CD4-positive, alpha-beta T cell (primary cell): ENCODE measurements at places on chromosomes 2 and 18.

GRCh38 chr2:6773007-6773693 lies 92.6 kb downstream of the CMPK2 start:
- peak; percentile 56 for DNase-seq
- no peak overlapping the region for H3K27ac ChIP-seq
- peaks cover 8% of the 10 kb centered on the region for H3K27me3 ChIP-seq
- no peak overlapping the region for H3K4me3 ChIP-seq

GRCh38 chr18:45962866-45963265 lies 4.3 kb downstream of the EPG5 start:
- no peak overlapping the region for H3K4me3 ChIP-seq
- H3K27me3 ChIP-seq = no peaks in the 10 kb centered on the region
- H3K27ac ChIP-seq = peak overlapping the region; percentile 48
- peaks cover 60% of the 10 kb centered on the region for H3K4me1 ChIP-seq

GRCh38 chr2:425947-426346 lies 138.1 kb upstream of the ALKAL2 start:
- H3K4me3 ChIP-seq = no peak overlapping the region
- no peak overlapping the region for H3K27ac ChIP-seq
- no peaks in the 10 kb centered on the region for H3K36me3 ChIP-seq
- no peaks in the 10 kb centered on the region for H3K27me3 ChIP-seq
- DNase-seq = no peak

- H3K4me3 ChIP-seq = no peak overlapping the region
- DNase-seq = no peak
- H3K27ac ChIP-seq = no peak overlapping the region
- peaks cover 3% of the 10 kb centered on the region for H3K4me1 ChIP-seq
- H3K36me3 ChIP-seq = no peaks in the 10 kb centered on the region
These were observed 16.7 kb upstream of the LYPD6B start for GRCh38 chr2:149021761-149022160.

DNA sequence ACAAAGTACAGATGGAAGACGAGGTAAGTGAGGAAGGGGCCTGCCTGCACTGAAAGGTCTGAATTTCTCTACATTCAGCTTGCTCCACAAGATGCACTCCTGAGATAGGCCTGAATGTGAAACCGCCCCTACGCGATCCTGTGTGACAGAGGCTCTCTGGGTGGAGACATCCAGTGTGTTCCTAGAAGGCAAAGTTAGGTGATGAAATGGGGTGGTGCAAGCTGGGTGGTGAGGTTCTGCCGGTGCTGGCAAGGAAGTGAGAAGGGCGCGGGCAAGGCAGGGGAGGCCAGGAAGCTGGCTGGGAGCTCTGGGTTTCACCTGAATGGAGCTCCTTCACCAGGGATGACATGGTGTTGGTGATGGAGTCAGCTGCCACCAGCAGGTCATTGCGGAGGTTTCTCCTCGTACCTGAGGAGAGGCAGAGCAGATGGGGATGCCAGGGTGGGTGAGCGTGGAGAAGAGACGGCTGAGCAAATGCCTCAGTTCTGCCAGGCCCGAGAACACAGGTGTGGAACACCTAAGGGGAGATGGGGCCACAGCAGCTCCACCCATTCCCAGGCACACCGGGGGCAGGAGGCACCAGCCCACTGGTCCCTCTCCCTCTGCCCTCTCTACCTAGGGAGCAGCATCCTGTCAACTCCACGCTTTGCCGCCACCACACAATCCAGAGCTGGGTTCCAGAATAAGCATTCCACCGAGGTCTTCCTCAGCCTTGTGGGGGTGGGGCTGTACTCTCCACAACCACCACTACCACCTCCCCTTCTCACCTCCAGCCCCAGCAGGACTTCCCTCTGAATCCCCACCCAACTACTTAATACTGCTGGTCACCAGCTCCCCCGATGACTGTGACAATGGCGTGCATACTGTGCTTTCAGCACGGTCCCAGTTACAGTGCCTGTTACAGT lies 45.5 kb upstream of the DNMT3A start:
- DNase-seq = no peak
- peaks cover 3% of the 10 kb centered on the region for H3K4me1 ChIP-seq
- no peaks in the 10 kb centered on the region for H3K27me3 ChIP-seq
- H3K4me3 ChIP-seq = no peak overlapping the region

- no peak for DNase-seq
- H3K36me3 ChIP-seq = no peaks in the 10 kb centered on the region
These were observed 34.0 kb downstream of the EPAS1 start for GRCh38 chr2:46331109-46331766.
